ENCODE measurements at places on chromosomes 11 and 22.

DNA sequence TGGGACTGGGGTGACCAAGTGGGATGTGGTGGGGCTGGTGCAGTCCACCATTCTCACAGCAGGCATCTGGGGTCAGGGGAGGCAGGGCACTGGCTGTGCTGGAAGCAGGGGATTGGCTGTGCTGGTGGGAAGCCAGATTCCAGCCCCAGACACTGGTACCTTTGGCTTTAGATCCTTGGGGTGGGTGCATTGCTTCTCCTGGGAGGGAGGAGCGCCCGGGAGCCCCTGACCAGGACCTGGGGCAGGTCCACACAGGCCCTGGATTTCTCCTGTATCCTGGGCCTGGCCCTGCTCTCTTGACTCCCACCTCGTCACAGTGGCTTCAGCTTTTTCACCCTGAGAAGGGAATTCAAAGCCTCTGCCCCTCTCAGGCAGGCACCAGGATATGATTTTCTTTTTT lies 38.5 kb downstream of the ST3GAL4 start:
- no peak for DNase-seq

- no peak for DNase-seq
Measured at GRCh38 chr22:38086001-38086845, 2.2 kb upstream of the SLC16A8 start.

GRCh38 chr22:47449508-47450270 lies 687.2 kb downstream of the TBC1D22A start:
- DNase-seq: no peak

DNA sequence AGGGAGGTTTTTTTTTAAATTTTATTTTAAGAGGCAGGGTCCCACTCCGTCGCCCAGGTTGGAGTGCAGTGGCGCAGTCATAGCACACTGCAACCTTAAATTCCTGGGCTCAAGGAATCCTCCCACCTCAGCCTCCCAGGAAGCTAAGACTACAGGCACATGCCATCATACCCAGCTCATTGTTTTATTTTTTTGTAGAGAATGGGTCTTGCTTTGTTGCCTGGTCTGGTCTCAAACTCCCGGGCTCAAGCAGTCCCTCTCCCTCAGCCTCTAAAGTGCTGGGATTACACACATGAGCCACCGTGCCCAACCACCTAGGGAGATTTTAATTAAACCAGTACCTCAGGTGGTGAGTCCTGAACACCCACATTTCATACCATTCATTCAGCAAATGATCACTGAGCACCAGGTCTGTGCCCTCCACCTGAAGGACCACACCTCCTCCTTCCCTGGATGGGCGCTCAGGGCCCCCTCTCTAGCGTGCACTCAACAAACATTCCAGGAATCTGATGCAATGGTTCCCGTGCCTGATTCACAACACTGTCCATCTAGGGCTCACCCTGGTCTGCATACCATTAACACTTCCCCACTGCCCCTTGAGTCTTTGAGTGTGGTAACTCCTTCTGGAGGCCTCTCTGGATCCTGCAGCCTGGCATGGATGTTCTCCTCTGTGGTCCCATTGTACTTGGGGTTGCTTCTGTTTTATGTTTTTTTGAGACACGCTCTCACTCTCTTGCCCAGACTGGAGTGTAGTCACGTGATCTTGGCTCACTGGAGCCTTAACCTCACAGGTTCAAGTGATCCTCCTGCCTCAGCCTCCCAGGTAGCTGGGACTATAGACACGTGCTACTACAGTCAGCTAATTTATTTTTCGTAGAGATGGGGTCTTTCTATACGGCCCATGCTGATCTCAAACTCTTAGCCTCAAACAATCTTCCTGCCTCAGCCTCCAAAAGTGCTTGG lies 9.6 kb upstream of the MYH9 start:
- DNase-seq: no peak

DNA sequence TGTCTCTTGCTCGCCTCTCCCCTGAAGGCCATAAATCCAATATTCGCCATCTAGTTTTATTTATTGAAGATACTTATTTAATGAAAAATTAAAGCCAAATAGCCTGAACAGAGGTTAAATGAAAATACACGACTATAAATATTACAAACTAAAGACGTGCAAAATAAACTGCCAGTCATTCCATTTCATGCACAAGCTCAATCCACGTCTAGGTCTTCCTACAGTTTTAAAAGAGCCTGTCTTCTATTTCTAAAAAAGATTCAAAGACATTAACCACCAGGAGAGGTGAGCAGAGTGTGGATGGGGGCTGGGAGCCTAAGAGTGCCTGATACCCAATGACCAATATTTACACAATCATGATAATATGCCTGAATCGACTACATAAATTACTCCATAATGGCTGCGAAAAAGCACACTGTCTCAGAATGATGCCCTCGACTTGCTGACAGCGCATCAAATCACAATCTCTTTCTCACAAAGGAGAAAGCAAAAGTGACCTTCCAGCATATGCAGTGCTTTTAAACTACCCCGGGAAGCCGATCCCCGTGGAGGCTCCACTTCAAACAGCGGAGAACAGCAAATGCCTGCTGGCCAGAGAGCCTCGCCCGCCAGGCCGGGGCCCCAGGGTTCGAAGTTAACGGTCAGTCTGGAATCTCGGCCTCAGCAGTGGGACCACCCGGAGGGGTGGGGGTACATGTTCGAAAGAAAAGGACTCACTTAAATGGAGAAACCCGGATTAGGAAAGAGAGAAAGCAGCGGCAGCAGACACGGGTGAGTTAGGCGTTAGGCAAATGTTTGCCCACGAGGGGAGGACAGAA lies 1.7 kb downstream of the FCHSD2 start:
- DNase-seq: peak; percentile 14

GRCh38 chr22:35615156-35615555 lies 2.0 kb downstream of the MB start:
- DNase-seq: no peak

DNA sequence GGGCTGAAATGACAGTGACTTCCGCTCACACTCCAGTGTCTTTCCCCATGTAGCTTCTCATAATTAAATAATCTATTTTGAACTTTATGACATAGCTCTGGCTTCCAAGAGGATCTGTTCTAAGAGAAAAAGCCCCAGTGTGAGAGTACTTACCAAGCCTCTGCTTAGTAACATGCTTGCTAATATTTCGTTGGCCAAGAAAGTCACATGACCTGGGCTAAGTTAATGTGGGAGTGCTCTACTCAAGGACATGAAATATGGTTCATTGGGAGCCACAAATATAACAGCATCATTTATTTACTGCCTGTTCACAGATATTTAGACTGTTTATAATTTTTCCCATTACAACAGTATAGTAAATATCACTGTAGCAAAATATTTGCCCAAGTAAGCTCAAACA lies 42.5 kb downstream of the CCDC73 start:
- DNase-seq: no peak

DNA sequence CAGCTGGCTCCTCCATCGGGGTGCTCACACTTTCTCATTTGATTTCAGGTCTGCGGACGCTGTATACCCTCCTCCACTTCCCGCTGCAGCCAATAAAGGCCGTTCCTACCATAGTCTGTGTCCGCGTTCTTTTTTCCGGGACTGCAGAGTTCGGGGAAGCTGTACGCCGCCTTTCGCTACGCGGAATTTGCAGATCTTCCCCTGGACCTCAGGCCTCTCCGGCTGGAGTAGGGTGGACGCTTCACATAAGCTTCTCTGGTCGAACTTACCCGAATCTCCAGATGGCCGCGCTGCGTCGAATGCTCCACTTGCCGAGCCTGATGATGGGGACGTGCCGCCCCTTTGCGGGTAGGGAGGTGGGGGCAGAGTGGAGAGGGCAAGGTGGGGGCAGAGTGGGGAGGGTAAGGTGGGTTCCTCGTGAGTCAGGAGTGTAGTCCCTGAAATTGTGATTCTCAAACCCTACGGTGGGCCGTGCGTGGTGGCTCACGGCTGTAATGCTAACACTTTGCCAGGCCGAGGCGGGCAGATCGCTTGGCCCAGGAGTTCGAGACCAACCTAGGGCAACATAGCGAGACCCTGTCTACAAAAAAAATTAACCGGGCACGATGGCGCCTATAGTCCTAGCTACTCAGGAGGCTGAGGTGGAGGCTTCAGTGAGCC lies 617 bp downstream of the CSKMT start:
- DNase-seq: no peak

- DNase-seq: no peak
Measured at GRCh38 chr22:50545522-50546325, at the start of gene KLHDC7B. Gene KLHDC7B (plus strand): TSS chr22:50545899. CDS start chr22:50546244, 345 bp downstream.

DNA sequence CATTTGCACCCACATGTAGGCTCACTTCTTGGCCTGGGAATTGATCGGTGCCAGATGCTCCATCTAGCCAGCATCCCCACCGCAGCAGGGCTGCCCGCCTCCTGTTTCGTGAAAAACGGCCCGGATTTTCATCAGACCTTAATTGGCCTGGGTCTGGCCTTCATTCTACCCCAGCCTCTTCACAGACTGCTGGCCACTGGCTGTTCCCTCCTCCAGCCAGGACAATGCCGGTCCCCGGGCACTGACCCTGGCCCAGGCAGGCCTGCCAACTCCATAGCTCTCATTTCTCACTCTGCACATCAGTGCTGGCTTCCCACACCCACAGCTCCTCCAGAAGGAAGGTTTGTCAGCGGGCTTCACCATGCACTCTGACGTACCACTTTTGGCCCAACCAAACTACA lies 27.9 kb downstream of the TIMP3 start:
- DNase-seq: no peak

- DNase-seq: no peak
Measured at GRCh38 chr11:130511765-130512164, 63.3 kb downstream of the ADAMTS15 start.

DNA sequence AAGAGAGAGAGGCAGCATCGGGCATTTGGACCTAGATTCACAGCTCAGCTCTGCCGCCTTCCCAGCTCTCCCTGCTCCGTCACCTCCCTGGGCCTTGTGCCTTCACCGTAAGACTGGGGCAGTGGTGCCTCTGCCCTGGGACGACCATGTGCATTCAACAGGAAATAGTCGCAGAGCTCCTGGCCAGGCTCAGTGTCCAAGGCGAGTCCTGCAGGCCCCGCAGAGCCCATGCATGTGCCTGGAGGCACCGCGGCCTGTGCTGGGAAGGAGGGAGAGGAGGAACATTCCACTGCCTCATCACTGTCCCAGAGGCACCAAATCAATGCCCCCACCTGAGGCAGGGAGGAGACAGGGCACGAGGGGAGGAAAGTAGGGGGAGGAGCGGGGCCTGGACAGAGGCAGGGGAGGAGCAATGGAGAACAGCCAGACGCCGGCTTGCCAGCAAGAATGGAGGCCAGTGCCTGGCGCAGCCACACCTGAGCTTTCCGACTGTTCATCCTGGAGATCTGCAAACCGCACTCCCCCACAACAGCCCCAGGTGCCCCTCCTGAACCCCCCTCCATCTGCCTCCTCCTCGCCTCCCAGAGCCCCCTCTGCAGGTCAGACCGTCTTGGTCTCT lies 74.4 kb upstream of the PRR5 start:
- no peak for DNase-seq

- no peak for DNase-seq
Measured at GRCh38 chr11:6693342-6694228, 10.4 kb upstream of the MRPL17 start.

DNA sequence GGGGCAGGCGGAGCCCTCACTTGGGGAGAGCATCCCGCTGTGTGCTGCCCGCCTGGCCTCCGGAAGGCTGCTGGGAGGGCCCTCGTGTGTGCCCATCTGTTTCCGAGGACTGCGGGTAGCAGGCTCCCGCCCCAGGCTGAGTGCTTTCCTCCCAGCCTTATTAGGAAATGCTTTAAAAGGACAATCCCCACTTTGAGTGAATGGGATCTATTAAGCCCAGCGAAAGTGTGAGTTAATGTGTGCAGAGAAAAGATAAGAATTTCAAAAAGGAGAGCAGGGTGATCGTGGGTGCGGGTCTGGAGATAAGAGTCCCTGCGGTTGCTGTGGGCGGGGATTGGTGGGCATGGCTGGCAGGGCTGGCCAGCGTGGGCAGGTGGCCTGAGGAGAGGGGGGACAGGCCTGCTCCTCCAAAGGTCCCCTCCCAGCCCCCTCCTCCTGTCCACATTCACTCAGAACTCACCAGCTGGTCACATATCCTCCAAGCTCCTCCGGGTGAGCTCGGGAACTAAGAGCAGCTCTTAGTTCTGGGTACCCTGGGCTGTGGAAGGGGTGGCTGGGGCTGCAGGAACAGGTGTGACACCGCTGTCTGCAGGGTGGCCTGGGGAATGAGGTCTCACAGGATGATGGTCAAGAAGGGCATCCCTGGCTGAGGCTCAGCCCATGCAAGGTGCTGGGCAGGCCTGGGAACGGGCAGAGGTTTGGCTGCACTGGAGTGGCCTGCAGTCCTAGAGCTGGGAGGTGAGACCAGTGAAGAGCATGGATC lies 1260.3 kb downstream of the BRD1 start:
- DNase-seq: peak; percentile 62

- no peak for DNase-seq
Measured at GRCh38 chr11:57506522-57506921, 9.0 kb downstream of the SLC43A1 start.

DNA sequence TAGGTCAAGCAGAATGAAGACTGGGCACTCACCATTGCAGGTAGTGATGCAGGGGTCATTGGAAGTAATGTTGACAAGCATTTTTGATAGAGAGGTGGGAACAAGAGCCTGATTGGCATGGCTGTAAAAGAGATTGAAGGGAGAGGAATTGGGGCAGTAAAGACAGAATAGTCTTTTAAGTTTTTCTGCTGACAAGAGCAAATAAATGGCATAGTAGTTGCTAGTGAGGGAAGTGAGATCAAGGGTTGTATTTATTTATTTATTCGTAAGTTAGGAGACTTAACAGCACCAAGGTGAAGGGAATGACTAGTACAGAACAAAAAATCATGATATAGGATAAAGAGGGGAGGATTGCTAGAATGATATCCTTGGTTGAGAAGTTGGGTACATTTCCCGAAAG lies 11.0 kb downstream of the SYT9 start:
- no peak for DNase-seq

DNA sequence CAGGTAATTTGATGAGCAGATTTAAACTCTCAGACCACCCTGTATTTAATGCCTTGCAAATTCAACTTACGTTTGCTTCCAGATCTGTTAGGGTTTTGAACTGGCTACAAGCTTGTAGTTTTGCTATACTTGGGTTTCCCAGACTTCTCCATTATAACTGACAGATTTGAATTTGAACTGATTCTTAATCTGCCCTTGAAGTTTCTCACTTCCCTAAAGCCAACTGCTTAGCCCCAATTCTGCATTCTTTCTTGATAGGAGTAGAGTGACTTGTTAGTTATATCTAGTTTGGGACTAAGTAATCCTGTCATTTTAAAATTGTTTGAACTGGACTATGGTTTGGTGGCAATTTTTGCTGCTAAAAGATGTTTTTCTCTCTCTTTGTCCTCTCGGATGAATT lies 9.7 kb downstream of the LAYN start:
- DNase-seq: peak; percentile 17

DNA sequence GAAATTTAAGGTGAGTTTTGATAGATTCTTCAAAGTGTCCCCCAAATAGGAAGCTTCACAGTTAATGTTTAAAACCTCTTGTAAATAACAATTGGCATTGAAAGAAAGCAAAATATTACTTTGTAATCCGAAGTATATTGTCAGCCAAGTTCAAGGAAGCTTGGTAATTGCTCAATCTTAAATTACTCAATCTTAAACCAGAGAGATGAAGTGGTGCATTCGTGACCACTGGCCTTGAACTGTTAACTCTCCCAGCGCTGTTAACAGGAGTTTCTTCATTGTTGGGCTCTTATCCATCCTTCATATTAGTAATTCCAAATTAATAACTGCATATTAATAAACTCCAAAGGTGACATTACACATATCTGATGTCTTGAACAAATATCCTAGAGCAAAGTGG lies 20.6 kb upstream of the FDX1 start:
- DNase-seq: no peak

All from brain (organoid and tissue), 16 donors.